AML-193 (cell line): ENCODE measurements at places on chromosomes 7 and 10.

- DNase-seq = no peak
Measured at GRCh38 chr10:26574783-26575182, 122.7 kb upstream of the PDSS1 start.

DNA sequence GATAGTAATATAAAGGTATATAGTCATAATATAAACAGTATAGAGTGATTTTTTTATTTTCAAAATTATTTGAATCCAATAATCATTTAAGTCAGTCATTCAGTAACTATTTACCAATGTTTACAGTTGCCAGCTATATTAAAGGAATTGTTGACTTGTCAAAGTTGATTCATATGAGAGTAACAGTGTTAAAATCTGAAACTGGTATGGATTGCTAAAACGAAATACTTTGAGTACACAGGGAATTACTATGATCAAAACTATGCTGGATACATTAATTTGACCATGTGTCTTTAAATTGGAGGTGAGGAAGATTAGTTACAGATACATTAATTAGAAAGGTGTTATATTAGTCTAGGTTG lies 282.6 kb downstream of the ADK start:
- no peak for DNase-seq

GRCh38 chr10:79937701-79938151 lies 11.2 kb downstream of the SFTPD start:
- DNase-seq = no peak

DNA sequence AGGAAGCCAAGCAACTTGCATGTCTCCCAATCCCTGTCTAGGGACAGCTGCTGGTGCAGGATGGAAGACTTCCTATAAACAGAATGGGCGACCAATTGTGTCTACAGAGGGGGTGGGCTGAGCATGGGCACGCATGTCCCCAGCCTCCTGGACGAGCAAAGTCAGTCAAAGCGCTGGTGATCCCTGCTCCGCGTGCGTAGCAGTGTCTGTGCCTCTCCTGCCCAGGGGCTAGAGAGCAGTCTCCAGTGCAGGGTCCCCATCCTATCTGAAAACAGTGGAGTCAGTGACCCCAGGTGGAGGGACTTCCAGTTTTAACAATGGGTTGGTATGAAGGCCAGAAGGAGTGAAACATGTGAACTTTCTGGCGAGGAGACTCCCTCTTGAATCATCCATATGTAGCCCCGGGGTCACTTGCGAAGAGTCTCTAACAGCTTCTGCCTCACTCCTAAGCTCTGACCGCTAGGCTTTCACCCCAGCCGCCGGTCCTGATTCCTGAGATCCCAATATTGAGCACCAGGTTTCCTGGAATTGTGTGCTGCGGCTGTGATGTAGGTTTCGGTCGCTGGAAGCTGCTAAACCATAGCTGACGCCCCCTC lies 714 bp upstream of the CASP2 start:
- no peak for DNase-seq

GRCh38 chr10:93113042-93113441 lies 39.3 kb downstream of the CYP26A1 start:
- DNase-seq = no peak

- DNase-seq = no peak
Measured at GRCh38 chr10:8596929-8597472, 542.5 kb downstream of the GATA3 start.
